Dermis blood vessel endothelial cell (primary cell): ENCODE measurements at places on chromosomes 7 and 10.

- no peak for DNase-seq
These were observed 169.6 kb downstream of the MTERF1 start for GRCh38 chr7:91710881-91711280.

- DNase-seq: peak; percentile 87
These were observed 47.3 kb downstream of the MYPN start for GRCh38 chr10:68156373-68157185.

DNA sequence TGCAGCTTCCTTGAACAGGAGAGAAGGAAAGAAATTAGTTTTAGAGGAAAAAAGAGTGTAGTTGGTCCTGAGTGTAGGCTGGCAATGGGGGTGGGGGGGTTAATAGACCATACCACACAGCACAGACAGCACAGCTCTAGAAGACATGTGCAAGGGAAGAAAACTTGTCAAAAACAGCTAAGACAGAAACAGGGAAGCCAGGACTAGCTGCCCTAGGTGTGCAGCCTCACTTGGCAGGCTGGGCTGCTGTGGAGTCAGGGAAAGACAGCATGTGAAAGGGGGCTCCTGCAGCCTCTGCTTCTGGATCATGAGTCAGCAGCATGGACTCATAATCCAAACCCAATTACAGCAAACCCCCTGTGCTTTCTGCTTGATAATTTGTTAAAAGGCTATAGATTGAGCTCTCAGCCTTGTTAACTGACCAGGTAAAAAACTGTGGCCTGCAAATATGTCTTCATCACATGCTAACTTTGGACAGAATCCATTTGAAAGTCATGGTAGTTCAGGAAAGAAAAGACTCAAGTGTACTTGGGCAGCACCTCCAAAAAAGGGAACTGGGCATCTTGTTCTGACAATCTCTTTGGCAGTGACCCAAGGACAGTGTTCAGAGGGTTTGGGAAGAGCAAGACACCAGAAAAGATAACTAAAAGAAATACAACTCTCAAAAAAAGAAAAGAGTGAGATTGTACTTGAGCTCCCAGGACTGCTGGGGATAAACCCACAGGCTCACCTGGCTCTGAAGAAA, 142.2 kb upstream of the VWC2 start:
- no peak for DNase-seq

DNA sequence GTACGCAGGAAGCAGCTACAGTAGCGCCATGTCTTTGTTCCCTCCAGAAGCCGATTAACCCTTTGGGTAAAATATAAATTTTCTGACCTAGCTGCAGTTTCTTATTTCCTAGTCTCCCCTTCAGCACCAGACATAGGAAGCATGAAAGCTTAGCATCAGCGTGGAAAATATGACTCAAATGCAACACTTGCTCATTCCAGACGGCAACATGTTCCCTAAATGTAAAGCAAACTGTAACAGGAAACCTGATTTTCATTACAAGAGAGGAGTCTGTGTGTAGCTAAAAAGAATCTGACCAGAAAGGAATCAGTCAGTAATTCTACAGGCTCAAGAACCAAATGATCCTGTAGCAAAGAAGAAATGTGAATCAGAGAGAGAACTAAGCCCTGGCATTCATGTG, 219.2 kb downstream of the C7orf25 start:
- DNase-seq: no peak

DNA sequence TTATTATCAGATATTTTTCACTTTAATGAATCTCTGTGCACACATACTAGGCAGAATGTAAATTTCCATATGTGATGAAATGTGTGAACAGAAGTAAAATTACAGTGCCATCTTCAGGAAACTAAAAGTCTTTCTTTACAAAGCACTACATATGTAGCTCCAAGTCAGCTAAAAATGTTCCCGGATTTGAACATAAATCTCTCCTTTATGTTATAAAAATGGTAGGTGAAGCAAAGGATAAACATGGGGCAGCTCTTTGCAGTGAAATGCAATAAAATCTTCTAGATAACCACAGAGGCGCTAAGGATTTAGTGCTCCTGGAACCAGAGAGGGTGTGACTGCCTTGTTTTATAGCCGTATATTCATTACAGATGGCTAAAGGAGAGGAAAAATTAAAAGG, 104.9 kb upstream of the C7orf33 start:
- DNase-seq: no peak

GRCh38 chr10:13502380-13502779, 26.4 kb downstream of the BEND7 start:
- DNase-seq: no peak

DNA sequence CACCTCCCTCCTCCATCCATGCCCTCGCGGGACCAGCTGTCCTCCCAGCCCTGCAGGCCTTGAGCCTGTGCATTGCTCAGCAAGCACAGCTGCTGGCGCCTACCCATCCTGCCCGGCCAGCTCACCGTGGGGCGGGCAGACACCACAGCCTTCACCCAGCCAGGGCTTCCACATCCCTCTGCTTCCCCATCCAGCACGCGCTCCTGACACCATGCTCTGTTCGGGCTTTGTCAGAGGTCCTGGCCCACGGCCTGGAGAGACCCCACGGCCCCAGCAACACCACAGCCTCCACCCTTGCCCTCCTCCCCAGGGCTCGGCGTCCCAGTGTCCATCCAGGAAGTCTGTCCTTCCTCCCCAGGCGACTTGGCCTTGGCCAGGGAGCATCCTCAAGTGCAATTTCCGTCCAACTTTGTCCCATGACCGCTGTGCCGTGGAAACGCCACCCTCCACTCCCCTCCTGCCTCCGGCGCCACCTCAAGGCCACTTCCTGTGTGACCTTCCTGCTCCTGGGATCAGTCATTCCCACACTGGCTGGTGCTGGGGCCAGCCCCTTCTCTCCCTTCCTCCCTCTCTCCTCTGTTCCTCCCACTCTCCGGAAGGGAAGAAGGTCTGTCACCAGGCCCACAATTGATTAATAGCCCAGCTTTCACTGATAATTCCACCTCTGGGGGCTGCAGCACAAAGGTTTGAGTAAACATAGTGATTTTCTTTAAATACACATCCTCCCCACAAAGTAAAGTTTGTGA, 71.5 kb upstream of the SMNDC1 start:
- DNase-seq: peak; percentile 52

DNA sequence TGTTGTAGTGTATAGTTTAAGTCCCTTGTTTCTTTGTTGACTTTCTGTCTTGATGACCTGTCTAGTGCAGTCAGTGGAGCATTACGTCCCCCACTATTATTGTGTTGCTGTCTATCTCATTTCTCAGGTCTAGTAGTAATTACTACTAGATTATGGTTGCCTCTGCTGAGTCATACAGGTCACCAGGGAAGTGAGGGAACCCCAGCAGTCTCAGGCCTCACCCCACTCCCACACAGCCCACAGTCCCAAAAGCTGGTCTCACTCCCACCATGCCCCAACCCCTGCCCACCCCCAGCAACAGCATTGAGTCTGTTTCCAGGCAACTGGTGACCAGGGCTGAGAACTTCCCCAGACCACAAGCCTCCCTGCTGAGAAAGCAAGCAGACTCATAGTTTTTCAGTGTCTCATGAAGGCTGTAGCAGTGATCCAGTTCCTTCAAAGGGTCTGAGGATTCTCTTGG, 88.0 kb downstream of the PLXDC2 start:
- DNase-seq: no peak

GRCh38 chr10:50610368-50610767, 13.4 kb downstream of the SGMS1 start:
- DNase-seq: no peak

DNA sequence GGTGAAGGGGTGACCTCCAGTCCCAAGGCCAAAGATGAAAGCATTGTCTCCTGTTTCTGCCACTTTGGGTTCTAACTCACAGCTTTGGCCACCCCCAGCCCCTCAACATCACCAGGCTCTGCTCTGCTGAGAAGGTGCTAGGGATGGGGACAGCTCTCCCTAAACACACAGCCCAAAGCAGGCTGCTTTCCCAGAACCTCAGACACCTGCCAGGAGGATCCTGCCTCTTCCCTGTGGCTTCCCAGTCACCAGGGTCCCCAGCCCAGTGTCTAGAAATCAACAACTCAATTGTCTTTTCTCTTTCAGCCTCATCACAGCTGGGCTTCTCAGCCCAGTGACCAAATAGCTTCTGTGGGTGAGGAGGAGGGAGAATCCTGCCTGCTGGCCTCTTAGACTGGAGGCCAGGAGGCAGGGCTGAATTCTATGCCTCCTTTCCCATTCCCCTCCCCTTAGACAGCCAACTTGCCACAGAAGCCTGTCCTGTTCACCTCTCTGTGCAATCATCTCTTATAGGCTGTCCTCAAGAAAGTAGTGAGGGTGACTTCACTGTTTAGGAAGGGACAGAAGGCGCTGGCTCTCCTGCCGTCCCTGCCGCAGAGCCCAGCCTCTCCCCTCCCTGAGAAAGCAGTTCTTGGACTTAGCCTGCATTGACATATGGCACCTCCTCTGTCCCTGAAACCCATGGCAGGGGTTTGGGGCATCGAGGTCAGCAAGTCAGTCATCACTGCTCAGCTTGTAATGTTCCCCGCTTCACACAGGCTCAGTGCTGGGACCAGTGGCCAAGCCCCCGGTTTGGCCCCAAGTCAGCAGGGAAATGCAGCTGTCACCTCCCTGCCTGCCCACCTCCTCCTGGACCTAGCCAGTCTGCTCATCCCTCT, 3.7 kb downstream of the FGF8 start:
- no peak for DNase-seq

GRCh38 chr10:66455304-66455703, 470.5 kb upstream of the LRRTM3 start:
- no peak for DNase-seq

DNA sequence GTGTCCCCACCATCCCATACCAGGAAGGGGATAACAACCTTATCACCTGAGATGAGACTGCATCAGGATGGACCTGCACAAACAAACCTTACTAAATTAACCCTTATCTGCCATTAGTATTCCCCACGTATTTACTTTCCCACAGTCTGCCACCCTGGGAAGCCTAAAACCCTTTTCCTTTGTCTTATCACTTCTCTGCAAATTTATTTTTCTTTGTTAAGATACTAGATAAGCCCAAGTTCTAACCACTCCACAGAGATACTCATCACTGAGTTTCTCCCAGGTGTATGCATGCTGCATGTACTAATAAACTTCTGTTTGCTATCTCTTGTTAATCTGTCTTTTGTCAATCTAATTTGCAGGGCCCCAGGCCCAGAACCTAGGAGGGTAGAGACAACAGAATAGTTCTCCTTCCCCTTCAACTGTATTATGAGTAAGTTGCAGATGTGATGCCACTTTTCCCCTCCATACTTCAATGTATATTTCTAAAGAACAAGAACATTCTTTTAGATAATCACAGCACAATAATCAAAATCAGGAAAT, 66.0 kb downstream of the ELMO1 start:
- DNase-seq: no peak

GRCh38 chr7:149799397-149800168, 26.2 kb upstream of the ZNF467 start:
- DNase-seq: peak; percentile 46

GRCh38 chr7:24834128-24834798, 77.0 kb upstream of the GSDME start:
- DNase-seq: no peak

- no peak for DNase-seq
These were observed 66.5 kb downstream of the DIP2C start for GRCh38 chr10:623014-623413.

- no peak for DNase-seq
These were observed 12.6 kb upstream of the CNOT4 start for GRCh38 chr7:135522509-135522908.

GRCh38 chr7:8058852-8059251, 90.3 kb downstream of the GLCCI1 start:
- DNase-seq: peak; percentile 65

GRCh38 chr10:91191584-91191919, 28.9 kb upstream of the PCGF5 start:
- DNase-seq: no peak

GRCh38 chr7:144782883-144783282, 53.0 kb downstream of the TPK1 start:
- no peak for DNase-seq

GRCh38 chr7:15495170-15495569, 66.6 kb downstream of the AGMO start:
- peak; percentile 28 for DNase-seq

- no peak for DNase-seq
These were observed 175.9 kb downstream of the EBF3 start for GRCh38 chr10:129788215-129788614.

- DNase-seq: peak; percentile 90
These were observed 28.8 kb downstream of the XPNPEP1 start for GRCh38 chr10:109894516-109894915.

DNA sequence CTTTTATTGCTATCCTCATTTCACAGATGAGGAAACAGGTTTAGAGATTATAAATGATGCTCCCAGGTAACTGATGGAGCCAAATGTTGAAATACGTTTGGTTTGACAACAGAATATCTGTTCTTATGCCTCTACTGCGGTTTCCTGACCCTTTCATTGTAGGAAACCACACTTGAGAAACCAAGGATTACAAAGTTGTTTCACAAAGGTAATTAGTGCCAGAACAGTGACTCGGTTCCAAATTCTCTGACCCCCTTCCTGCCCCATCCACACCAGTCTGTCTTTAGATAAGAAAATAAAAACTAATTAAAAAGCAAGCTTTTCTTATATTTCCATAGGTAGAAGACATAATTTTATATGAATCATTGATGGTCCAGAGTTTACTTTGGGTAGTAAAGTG, 393.7 kb upstream of the MBL2 start:
- no peak for DNase-seq

GRCh38 chr7:1942243-1942940, 272.3 kb downstream of the ELFN1 start:
- DNase-seq: no peak

- no peak for DNase-seq
These were observed 41.4 kb downstream of the EXOC4 start for GRCh38 chr7:133294234-133294633.

DNA sequence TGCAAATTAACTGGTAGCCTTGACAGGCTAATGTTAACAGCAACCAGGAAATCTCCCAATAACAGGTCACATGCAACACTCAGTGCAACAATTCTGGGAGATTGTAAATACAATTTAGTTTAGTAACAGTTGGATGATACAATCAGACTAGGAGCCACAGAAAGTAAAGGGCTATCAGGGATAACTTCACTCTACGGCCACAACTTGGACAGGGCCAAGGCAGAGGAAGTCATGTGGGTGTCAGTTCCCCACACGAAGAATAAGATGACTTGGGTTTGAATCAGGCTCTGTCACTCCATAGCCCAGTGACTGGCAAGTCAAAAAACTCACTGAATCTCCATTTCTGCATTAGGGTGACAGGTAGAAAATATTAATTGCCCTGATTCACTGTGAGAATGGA, 217.3 kb upstream of the CCDC6 start:
- peak; percentile 7 for DNase-seq

DNA sequence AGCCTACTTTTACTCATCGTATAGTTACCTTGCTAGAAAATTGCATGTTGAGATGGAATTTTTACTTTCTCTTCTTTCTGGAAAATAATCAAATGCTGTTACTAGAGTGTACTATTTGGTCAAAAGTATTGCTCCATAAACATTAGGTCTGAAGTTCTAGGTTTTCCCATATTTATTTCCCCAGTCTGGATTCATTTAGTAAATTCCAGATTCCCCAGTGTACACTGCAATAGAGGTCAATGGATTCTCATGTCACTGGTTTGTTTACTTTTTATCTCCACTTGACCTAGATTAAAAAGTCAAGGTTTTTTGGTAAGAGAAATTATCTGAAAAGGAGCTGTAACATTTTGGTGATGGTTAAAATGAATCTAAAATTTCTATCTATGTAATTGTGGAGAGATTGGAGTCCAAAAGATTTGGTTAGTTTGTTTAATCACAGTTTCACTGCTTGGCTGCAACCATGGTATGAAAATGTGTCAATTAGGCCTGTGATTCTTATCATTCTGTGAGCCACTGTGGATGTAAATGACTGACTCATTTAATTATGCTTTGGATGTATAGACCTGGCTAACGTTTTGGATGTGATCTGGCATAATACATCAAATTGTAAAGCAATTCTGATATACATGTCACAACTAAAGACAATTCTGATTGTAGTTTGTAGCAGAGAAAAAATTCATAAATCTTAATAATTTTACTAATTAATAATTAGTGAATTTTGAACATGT, 32.7 kb upstream of the STEAP4 start:
- no peak for DNase-seq
